ENCODE measurements at places on chromosomes 16 and 17. TPM values are rescaled to one million over a fixed set of nuclear protein-coding genes. Genes with fewer than 3 reads are reported as not detected.

Gene TBC1D3E
- total RNA-seq, result not detected

DNA sequence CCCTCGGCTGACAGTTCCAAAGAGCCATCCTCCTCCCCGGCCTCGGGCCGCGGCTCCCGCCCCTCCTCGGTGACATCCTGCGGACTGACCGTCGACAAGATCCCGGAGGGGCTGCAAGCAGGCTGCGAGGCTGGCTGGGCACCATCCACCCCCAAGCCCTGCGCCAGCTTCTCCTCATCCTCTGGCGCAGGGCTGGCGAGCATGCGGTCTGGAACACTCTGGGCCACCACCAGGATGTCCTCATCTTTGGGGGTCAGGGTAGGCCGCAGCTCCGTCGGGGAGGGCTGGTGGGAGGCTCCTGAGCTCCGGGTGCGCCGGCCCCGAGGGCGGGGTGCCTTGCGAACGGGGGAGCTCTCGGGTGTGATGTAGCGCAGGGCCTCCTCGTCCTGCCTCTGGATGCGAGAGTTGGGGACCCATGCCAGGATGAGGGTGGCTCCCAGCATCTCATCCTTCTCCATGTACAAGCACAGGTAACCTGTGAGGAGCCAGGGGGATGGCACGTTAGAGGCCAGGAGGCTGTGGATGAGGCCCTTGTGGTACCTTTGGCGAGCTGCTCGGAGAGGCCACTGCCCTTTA lies 25.3 kb downstream of the TBC1D16 start:
- H3K4me1 ChIP-seq, result peaks cover 10% of the 10 kb centered on the region
- DNase-seq, result no peak
- no peak overlapping the region for H3K27ac ChIP-seq
- no peak overlapping the region for H3K4me3 ChIP-seq

DNA sequence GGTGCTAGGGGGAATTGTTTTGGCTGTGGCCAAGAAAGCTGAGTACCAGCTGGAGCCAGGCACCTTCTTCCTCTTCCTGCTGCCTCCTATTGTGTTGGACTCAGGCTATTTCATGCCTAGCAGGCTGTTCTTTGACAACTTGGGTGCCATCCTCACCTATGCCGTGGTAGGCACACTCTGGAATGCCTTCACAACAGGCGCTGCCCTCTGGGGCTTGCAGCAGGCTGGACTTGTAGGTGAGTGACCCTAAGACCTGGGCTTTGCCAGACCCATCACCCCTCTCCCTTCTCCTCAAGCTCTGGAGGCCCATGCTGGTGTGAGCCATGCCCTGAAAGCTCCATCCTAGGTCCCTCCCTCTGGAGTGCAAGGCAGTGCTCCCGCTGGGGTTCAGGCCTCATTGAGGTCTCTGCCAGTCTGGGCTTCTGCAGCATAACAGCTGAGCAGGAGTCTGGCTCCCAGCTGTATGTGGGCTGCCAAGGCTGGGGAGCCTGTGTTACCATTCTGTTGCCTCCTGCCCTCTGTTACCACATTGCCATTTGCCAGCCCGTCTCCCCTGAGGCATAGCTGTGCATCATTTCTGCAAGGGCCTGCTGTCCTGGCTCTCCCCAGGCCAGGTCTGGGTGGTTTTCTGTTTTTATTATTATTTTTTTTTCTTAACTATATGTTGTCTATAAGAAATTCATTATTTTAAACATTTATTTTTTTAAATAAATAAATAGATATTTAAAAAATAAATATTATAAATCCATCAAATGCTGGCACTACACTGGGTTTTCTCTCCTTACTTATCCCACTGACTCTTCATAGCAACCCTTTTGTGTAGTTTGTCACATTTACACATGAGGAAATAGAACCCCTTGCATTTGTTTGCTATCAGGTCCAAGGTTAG lies 4.1 kb downstream of the SLC9A5 start:
- H3K36me3 ChIP-seq, result peaks cover 4% of the 10 kb centered on the region
- H3K27me3 ChIP-seq, result peaks cover 19% of the 10 kb centered on the region
- no peak overlapping the region for H3K27ac ChIP-seq
- DNase-seq, result no peak
- H3K4me3 ChIP-seq, result no peak overlapping the region

DNA sequence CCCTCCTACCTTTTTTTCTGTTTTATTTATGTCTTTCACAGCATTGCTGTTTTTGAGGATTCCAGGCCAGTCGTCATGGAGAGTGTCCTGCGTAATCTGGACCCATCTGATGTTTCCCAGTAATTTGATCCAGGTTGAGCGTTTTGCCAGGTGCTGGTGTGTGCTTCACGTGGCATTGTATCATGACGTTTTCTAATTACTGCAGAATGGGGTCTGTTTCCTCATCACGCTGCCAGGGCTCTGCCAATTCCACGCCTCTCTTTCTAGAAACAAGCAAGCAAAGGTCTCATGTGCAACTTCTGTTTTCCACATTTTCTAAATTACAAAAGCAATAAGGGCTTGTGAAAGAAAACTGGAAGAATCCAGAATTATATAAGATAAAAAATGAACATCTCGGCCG lies 28.3 kb upstream of the BHLHA9 start:
- H3K4me1 ChIP-seq, result peaks cover 14% of the 10 kb centered on the region
- H3K27ac ChIP-seq, result no peak overlapping the region
- peaks cover 33% of the 10 kb centered on the region for H3K27me3 ChIP-seq
- no peaks in the 10 kb centered on the region for H3K36me3 ChIP-seq
- no peak overlapping the region for H3K4me3 ChIP-seq

Measured in T-helper 17 cell (primary cell).